ENCODE measurements at places on chromosomes 7 and 10.

GRCh38 chr7:10412422-10413019 is 561.2 kb upstream of the PHF14 start:
- no peak for DNase-seq

- no peak for DNase-seq
Observed at GRCh38 chr7:16171928-16172327, 249.4 kb downstream of the CRPPA start.

DNA sequence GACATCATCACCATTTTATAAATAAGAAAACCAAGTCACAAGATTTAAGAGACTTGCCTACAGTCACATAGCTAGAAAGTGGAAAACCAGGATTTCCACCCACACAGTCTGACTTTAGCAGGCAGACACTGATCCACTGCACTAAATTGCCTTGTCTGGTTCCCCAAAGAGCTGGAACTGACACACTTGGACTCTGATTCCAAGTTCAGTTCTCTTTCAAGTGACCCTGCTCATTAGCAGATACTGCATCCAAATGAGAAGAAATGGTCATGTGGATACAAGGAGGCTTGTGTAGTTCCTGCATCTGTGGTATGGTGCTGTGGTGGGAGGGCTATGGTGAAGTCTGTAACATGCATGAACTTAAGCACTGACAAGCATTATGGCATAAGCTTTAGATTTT is 180.1 kb upstream of the MKLN1 start:
- DNase-seq: no peak

GRCh38 chr10:89351412-89351779 is 23.6 kb downstream of the IFIT3 start:
- no peak for DNase-seq

All from HS-27A (cell line).